Stimulated activated CD4-positive, alpha-beta T cell treated with anti-CD3 and anti-CD28 coated beads, TNF-alpha, amount 100 ng/mL, for 1 hour (primary cell): ENCODE measurements at places on chromosomes 12 and 14.

DNA sequence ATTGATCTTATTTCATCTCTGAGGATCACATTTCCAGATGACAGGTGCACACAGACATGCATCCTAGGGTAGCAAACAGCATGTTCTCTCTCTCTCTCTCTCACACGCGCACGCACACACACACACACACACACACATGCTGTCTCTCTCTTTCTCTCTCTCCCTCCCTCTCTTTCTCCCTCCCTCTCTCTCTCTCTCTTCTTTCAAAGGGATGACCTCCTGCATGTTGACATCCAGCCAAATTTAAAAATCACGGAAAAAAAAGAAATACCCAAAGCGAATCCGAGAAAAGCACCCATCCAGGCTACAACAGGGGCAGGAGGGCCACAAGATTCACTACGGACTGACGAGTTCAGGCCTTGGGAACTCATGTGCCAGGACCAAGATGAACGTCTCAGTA is 2.3 kb downstream of the KSR2 start:
- DNase-seq, result no peak

DNA sequence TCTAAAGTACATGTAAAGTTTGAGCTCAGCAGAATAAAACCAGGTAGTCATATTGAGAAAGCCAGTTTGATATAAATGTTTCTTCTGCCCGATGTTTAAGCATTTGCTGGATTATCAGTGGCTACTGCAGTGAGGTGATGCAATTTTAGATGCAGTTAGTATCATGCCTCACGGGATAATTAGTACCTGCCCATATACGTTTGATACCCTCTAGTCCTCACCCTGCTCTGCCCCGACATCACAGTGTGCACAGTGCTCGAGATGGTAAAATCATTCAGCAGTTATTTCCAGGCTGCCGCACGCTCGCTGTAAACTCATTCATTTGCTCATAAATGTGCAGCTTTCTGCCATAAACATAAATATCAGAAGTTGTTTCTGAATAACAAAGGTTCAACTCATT is 152.7 kb downstream of the PELI2 start:
- no peak for DNase-seq

DNA sequence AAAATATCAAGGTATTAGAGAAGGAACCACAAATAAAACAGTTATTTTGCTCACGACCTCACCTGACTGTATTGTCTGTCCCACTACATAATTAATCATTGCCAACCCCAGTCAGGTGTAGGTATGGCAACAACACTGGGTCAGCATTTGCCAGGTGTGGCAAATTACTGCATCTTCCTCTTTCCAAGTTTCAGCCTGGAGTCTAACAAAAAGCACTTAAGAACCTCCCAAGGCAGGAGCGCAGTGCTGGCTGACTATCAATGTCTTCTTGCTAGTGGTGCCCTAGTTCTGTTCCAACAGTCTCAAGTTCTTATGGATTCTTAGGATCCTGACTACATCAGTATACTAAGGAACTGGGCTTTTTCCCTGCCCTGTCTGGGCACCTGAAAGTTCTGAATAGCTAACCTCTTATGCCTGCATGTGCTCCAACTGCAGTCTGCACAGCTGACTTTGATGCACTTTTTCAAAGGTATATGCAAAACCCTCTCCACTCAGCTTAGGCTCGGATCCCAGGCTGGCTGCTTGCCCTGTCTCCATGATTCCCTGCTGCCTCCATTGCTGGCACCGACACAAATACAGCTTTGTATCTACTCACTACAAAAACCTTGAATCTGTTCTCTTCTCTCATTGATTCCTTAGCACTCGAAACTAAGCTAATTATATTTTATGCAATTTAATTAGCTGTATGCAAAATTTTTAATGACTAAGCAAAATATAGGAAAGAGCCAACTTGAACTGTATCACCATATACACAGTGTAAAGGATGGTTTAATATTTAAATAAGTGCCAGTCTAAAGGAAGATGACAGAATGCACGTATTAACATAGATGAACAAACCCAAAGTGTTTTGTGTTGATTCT is 113.3 kb downstream of the PRKD1 start:
- DNase-seq, result no peak

- no peak for DNase-seq
These were observed 64.2 kb downstream of the MBIP start for GRCh38 chr14:36256126-36256801.

GRCh38 chr12:2833327-2833726 is 1.5 kb downstream of the NRIP2 start:
- DNase-seq, result no peak

DNA sequence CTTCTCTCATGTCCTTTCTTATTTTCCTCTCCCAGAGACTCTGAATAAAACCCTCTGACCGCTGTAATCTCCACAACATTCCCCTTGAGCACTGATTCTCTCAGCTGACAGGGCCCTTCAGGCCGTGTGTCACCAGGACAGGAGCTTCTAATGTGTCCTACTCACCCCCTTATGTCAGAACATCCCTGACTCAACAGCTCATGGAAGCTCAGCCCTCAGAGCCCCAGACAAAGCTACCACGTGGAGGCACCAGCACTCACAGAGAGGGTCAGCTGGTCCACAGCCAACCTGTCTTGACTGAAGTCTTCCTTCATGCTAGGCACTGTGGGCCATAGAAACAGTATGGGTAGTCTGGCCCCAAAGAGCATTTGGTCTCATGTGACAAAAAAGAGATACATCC is 49.8 kb downstream of the SMUG1 start:
- DNase-seq, result no peak

GRCh38 chr14:90087433-90087832 is 25.6 kb downstream of the KCNK13 start:
- no peak for DNase-seq

DNA sequence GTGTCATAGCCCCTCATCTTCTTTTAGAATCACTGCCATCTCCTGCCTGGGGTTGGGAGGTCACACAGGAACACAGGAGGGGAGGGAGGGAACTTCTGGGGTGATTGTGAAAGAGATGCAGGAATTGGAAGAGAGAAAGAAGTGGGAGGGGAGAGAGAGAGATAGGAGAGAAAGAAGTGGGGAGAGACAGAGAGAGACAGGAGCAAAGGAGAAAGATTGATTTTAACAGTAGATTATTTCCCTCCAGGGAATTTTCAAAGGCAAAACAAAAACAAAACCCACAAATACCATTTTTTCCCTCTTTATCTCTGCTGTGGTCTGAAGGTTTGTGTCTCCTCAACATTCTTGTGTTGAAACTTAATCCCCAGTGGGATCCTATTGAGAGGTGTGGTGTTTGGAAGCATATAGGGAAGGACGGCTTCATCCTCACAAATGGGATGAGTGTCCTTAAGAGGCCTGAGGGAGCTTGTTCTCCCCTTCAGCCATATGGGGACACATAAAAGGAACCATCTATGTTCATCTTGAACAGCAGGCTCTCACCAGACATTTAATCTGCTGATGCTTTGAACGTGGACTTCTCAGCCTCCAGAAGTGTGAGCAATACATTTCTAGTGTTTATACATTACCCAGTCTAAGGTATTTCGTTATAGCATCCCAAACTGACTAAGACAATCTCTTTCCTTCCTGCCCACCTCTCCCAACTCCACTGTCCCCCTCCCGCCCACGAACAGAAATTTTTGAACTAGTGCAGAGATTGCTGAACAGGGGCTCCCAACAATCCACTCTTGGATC is 134.9 kb upstream of the MAX start:
- no peak for DNase-seq

GRCh38 chr12:121575952-121576625 is 4.7 kb downstream of the KDM2B start:
- DNase-seq, result no peak

DNA sequence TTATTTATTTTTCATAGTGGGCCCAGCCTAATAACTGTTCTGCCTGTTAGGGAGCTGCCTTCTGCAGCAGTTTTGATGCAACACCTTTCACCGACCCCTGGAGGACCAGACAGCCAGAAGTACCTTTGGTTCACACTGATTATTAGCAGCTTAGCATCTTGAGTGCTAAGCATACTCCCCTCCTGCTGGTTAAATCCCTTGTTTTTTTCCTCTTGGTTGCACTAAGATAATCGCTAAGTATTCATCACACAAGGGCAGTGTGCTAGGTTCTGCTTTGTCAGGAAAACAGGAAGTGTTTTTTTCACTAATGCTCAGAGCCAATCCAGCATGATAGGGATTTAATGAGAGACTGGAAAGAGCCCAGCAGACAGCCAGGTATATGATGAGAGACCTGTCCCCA is 437.0 kb downstream of the FUT8 start:
- no peak for DNase-seq

DNA sequence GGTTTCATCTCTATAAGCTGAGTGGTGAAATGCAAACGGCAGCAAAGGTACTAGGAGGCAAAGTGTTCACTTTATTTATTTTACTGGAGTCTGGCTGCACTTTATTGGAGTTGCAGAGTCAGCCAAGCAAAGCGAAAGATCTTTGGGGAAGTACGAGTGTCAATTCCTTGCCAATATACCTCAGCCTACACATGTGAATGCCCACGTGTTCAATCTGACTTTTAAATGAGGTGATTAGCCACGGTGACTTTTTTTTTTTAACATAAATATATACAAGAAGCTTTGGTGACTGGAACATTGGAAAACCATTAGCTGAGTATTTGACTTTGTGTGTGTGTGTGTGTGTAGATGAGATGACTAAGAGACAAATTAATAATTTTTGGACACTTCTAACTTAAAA is 178.8 kb downstream of the NTS start:
- no peak for DNase-seq

- DNase-seq, result no peak
These were observed 88.5 kb upstream of the FZD10 start for GRCh38 chr12:130073721-130074120.

- no peak for DNase-seq
These were observed 101.7 kb downstream of the RTN1 start for GRCh38 chr14:59768855-59769375.

- DNase-seq, result no peak
These were observed 21.6 kb downstream of the KRT76 start for GRCh38 chr12:52755533-52755932.

- no peak for DNase-seq
These were observed 43.5 kb upstream of the NOS1 start for GRCh38 chr12:117404940-117405339.

DNA sequence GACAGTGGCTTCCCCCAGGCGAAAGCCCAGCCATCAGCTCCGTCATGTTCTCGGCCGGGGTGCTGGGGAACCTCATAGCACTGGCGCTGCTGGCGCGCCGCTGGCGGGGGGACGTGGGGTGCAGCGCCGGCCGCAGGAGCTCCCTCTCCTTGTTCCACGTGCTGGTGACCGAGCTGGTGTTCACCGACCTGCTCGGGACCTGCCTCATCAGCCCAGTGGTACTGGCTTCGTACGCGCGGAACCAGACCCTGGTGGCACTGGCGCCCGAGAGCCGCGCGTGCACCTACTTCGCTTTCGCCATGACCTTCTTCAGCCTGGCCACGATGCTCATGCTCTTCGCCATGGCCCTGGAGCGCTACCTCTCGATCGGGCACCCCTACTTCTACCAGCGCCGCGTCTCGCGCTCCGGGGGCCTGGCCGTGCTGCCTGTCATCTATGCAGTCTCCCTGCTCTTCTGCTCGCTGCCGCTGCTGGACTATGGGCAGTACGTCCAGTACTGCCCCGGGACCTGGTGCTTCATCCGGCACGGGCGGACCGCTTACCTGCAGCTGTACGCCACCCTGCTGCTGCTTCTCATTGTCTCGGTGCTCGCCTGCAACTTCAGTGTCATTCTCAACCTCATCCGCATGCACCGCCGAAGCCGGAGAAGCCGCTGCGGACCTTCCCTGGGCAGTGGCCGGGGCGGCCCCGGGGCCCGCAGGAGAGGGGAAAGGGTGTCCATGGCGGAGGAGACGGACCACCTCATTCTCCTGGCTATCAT is 663 bp downstream of the PTGER2 start:
- no peak for DNase-seq

DNA sequence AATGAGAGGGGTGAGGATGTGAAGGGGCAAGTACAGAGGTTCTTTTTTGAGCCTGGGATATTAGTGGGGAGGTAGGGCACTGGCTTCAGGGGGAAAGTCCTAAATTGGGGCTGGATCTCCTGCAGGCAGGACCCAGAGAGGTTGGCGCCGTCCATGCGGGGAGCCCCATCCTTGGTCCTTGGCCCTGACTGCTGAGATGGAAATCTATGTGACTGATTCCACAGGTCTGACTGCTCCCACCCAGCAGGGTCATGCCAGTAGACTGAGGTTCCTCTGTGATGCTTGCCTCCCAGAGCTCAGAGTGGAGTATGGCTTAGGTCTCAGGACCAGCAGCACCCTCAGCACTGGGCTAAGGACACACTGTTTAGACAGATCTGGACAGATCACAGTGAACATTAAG is 988.6 kb upstream of the TMEM132C start:
- no peak for DNase-seq

GRCh38 chr12:51465491-51465890 is 40.9 kb downstream of the SLC4A8 start:
- no peak for DNase-seq

DNA sequence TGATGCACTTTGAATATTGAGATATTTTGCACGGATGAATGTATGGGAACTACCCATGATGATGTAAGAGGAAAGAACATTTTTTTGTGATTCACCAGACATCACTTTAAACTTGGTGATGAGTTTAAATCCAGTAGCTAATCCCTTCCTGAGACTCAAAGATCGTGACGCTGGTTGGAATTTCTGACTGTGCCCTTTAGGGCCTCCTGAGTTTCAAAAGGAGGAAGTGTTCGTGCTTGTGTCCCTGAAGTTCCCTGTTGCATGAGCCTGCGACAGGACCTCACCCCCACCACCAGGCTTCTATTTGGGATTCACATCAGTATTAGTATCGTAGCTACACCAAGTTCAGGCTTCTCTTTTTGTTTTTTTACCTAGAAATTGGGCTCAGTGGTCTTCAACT is 18.6 kb upstream of the RIN3 start:
- no peak for DNase-seq

DNA sequence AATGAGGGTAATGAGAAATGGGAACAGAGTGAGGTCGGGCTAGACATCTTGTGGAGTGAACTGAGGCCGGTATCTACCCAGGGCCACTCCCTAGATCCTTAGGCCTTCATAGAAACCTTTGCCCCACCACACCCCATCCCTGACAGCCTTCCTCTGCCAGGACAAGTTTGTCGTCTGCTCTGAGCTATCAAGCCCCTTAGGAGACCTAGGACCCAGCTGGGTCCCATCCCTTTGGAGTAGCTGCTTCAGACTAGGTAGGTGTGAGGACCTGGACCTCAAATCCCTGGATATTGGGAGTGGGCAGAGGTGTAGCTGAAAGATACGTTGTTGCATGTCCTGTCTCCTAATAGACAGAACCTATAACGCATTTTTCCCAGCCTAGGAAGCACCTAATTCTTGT is at the start of gene TMEM253:
Gene TMEM253, plus strand, starts transcription at position 136 of the 400 bp plus-strand sequence. CDS start 278 bp downstream, outside the sequence.
- DNase-seq, result no peak

GRCh38 chr14:32363761-32364160 is 34.7 kb downstream of the AKAP6 start:
- no peak for DNase-seq

DNA sequence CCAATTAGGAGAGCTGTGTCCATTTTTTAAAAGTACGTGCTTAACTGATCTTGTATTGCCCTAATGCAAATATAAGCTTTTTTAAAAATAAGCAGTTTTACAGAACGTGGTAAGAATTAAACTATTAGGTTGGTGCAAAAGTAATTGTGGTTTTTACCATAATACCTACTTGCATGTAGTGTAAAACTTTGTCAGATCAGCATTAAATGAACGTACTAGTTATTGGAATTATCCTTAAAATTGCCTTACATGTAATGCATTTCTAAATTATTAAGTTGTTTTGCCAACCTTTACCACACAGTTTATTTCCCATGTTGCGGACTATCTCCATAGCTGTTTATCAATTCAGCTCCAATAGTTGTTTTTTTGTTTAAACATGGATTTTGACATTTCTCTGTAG is 10.9 kb downstream of the CAND1 start:
- no peak for DNase-seq
